Stimulated activated CD8-positive, alpha-beta memory T cell treated with anti-CD3 and anti-CD28 coated beads, Interleukin-12 subunit alpha, Interleukin-12 subunit beta, amount 100 ng/mL, for 4 hours (primary cell): ENCODE measurements at places on chromosomes 16 and 17.

DNA sequence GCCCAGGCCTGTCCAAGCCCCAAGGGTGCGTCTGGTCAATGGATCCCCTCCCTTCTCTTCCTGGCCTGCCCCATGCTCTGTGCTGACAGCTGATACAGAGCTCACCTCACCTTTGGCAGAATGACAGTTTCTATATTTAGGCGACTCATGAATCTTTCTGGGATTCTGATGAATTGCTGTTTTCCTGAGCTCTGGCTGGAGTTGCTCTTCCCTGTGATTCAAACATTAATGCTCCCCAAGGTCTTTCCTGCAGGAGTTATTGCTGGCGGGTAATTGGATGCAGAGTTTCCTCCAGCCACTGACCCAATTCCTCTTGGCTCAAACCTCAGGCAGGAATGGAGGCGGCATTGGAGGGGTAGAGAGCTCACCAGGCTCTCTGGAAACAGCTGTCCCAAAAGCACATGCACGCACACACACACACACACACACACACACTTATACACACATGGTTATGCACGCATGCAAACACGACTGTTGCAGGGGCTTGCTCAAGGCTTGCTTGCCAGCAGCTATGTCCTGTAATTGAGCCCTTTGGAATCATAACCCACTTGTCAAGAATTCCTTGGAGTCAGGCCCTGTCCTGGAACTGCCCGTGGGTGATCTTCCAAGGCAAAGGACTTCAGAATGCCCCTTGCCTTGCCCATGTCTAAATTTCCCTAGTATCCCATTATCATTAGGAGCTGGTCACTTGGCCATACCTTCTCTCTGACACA lies 128.8 kb downstream of the ASIC2 start:
- DNase-seq = no peak

- no peak for DNase-seq
These were observed 20.5 kb upstream of the BLMH start for GRCh38 chr17:30312226-30312625.

- DNase-seq = no peak
These were observed 10.9 kb upstream of the TBX2 start for GRCh38 chr17:61388561-61389356.

- no peak for DNase-seq
These were observed 49.1 kb upstream of the IL34 start for GRCh38 chr16:70597135-70597835.

GRCh38 chr17:562174-562573 lies 152.5 kb downstream of the VPS53 start:
- DNase-seq = no peak

- DNase-seq = no peak
These were observed 45.6 kb downstream of the ERN1 start for GRCh38 chr17:64084086-64084939.

DNA sequence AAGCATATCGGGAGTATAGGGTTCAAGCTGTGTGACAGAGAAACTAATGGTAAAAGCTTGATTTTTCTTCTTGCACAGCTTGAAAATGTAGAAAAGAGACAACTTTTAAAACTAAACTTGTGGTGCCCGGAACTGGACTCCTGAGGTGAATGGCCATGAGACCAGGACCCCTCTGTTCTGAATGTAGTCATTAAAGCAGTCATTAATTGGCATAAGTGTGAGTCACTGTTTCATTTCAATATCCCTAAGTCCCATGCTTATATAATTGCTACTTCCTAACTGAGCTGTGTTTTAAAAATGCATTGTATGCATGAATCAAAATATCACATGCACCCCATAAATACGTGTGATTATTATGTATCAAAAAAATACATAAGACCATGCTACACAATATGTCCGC lies 463.1 kb upstream of the DYNLRB2 start:
- no peak for DNase-seq

DNA sequence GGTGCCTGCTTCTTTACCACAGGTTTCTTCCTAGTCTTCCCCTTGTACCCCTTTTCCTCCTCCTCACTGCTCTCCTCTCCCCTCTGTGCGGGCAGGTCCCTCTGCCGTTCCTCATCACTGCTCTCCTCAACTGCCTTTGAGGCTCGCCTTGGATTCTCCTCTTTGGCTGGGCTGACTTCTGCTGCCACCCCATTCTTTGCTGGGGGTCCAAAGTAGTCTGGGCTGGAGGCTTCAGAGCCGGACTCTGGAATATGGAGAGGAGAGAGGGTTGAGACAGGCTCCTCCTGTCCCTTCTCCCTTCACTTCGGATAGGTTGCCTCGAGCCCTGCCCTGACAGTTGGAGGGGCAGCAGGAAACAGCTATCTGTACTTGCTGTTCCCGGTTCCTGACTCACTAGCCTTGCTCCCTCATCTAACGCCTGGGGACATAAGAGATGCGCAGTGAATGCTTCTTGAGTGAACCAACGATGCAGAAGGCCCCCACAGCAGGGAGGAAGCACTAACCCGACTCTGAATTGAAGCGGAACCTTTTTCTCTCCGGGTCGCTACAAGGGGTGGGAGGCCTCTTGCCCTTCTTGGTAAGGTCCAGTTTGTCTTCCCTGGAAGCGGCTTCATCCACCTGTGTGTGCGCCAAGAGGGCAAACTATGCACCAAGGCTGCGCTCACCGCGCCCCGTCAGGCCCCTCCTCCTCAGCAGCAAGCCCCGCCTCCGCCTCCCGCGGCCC lies 655 bp downstream of the HIRIP3 start:
- DNase-seq = peak; percentile 48

GRCh38 chr17:37568350-37569053 lies 40.7 kb downstream of the SYNRG start:
- no peak for DNase-seq

GRCh38 chr17:69981441-69981840 lies 93.6 kb upstream of the KCNJ16 start:
- DNase-seq = no peak

DNA sequence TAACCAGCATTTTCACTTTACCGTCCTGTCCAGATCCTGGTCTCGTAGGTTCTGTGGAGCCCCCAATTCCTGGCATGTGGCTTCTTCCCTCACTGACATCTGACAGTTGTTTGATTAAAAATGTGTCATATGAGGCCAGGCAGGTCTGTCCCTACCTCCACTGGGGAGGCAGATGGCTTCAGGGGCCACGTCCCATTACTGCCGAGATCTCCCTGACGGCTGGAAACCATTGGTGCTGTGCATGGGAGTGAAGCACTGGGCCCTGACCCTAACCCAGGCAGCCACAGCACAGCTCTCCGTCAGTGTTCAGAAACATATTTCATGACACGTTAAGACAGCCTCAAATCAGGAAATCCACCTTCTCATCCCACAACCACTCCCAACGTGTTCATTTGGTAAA lies 77.5 kb downstream of the GNAO1 start:
- DNase-seq = no peak

DNA sequence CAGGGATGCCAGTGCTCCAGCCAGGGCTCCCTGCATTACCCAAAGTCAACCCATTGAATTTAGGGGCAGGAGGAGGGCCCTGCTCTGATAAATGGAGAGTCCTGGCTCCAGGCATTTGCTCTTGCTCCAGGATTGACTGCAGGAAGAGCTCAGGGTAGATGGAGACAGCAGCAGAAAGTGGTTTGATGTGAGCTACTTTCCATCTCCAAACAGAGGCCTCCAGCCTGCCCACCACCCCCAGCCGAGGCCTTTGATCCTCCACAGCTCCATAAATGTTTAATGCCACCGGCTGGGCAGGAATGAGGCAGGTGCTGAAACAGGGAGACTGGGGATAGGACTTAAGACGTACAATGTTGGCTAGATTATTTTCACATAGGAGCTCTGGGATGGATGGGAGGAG lies 4.3 kb upstream of the SEZ6 start:
- DNase-seq = no peak

GRCh38 chr16:54067322-54068065 lies 219.1 kb downstream of the IRX3 start:
- DNase-seq = no peak

- DNase-seq = no peak
These were observed 30.3 kb downstream of the LDHD start for GRCh38 chr16:75086281-75086680.

GRCh38 chr17:14298221-14298946 lies 2.5 kb upstream of the HS3ST3B1 start:
- no peak for DNase-seq

- DNase-seq = no peak
These were observed 55.4 kb downstream of the SDK2 start for GRCh38 chr17:73588891-73589290.

DNA sequence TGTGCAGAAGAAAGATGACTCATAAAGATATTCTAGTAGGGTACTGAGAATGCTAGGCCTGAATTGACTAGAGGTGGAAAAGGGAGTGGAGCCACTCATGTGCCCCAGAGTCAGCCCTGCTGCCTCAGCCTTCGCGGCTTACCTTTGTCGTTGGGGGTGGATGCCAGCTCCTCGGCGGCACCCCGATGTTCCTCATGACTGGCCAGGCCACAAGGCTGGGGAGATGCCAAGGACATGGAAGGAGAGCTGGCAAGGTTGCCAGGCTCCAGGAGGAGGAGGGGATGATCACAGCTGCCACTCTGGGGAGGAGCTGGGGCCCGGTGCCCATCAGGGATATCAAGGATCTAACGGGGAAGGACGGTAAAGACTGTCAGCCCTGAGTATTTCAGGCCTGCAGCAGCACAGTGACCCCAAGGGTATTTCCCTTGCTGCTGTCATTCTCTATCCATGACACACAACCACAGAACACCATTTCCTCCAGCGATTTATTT lies 9.7 kb upstream of the SLC35B1 start:
- no peak for DNase-seq

DNA sequence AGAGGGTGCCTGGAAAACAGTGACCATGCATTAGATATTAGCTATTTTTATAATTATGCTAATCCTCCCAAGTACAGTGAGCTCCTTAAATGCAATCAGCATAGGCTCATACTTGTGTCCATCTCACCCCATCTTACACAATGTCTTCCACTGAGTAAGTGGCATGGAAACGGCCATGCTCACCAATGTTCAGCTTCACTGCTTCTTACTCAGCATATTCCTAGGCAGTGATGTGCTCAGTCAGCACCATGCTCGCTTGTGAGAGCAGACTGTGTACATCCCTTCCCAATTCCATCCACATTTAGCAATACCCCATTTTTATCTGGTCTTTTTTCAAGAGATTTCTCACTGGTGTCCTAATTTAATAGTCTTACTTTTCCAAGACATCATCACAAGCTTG lies 454.8 kb upstream of the SOX9 start:
- DNase-seq = no peak

- no peak for DNase-seq
These were observed 2.7 kb downstream of the MT1A start for GRCh38 chr16:56641166-56641565.

- no peak for DNase-seq
These were observed 6.0 kb upstream of the NT5M start for GRCh38 chr17:17297217-17297616.

DNA sequence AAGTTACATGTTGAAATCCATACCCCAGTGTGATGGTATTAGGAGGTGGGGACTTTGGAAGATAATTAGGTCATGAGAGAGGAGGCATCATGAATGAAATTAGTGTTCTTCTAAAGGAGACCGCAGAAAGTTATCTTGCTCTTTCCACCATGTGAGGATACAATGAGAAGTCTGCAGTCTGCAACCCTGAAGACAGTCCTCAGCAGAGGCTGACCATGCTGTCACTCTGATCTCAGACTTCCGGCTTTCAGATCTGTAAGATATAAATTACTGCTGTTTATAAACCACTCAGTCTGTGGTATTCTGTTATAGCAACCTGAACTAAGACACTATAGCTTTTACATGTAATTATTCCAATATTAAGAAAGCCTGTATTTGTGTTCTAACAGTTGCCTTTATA lies 116.7 kb upstream of the CES5A start:
- no peak for DNase-seq

DNA sequence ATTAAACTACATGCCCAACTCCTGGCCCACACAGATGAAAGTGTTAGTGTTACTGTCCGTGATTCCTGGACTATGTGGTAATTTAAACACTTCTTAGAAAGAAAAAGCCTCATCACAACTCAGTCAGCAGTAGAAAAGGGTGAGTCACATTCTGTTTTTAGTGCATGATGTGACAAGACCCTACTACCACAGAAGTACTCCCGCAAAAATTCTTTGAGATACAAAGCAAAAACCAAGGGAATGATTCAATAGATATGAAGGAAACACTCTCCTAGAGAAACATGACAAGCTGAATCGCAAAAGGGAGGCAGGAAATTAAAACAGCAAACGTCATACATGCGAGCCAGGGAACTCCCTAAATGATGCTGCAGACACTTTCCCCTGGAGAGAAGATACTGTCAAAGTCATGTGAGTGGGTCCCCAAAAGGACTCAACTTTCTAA lies 14.4 kb downstream of the SNN start:
- DNase-seq = no peak

DNA sequence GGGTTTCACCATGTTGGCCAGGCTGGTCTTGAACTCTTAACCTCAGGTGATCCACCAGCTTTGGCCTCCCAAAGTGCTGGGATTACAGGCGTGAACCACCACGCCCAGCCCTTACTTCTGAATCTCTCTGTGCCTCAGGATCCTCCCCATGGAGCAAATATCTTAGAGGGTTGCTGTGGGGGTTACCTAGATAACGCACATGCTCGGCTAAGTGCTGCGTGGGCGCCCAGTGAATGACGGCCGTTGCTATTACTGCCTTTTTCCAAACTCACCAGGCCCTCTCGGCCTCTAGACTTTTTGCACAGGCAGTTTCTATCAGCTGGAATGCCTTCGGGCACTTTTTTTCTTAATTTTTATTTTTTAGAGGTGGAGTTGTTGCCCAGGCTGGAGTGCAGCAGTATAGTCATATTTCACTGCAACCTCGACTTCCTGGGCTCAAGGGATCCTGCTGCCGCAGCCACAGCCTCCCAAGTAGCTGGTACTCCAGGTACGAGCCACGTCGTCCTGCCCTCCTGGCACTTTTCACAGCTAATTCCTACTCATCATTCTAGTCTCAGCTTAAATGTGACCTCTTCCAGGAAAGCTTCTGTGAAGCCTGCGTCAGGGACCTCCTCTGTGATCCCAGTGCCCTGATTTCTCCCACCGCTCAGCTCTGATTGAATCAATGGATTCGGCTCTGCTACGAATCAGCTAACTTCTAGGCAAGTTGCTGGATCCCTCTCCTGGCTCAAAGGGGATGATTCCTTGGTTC lies 8.6 kb downstream of the CCDC102A start:
- DNase-seq = no peak

GRCh38 chr17:50480854-50481490 lies 2.3 kb downstream of the RSAD1 start:
- DNase-seq = no peak

GRCh38 chr17:20934288-20934687 lies 108.5 kb downstream of the USP22 start:
- no peak for DNase-seq

GRCh38 chr17:57085448-57086068 lies 512 bp downstream of the AKAP1 start:
- peak; percentile 45 for DNase-seq

DNA sequence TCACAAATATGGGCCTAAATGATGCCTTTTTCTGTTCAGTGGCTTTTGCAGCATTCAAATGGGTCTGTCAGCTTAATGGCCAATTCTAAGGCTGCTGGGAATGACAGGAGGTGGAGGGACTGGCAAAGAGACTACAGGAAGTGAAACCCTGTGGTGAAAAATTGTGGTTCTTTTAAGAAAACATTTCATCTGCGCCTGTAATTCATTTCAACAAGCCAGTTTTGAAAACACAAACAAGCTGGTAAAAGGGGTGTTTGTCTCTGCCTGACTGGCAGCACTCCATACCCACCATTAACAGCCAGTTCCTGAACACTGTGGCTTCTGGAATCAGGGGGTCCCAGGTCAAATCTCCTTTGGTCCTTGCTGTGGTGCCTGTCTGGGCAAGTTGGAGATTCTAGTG lies 3.6 kb upstream of the KDM8 start:
- no peak for DNase-seq
